ENCODE measurements at places on chromosomes 7 and 10.
A peak's percentile ranks its signal among the peaks of the same experiment; 100 is the strongest.

DNA sequence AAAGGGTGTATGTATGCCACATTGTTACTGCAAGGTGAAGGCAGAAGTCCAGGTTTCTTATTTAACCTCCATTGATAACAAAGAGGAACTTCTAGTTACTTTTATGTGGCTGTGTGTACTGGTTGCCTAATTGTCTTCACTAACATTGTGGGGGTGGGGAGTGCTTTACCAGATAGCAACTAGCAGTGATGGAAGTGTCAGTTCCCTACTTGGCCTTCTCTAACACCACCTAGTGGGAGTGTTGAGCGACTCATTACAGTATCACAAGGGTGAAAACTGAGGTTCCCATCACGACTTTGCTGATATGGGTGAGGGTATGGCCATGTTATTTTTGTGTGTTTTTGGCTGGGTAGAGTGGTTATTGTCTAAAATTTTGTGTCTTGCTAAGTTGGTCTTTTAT, 274.4 kb downstream of the THSD7A start:
- peak; percentile 6 for DNase-seq

DNA sequence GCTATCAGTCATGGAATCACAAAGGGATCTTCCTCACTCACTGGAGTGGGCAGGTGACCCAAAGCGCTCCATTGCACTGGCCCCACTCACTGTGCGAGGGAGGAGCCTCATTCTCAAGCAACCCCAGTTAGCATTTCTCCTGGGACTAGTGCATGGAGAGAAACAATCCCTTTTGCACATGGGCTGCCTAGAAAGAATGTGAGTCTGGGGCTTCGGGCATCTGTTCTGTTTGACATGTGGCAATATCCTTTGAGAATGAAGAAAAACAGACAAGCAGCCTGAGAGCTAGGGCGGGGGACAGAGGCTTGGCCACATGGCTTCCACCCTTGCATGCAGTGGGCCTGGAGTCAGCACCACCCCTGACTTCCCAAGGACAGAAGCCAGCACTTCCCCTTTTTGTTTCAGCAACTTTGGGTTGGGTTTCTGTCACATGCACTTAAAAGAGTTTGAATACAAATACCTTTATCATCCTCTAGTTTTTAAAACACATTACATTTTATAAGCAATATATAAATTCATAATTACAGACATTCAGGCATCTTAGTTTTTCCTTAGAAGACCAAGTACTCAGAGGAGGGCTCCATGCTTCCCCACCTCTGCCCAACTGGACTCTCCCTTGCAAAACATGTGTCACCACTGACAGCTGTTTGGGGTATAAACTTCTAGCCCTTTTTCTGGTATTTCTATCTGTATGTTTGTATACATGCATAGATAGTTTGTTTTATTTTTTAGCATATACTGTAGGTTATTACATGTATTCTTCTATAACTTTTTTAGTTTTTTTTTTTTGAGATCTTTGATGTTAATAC, 73.8 kb downstream of the RBM20 start:
- no peak for DNase-seq

- no peak for DNase-seq
These were observed 46.9 kb upstream of the GJD4 start for GRCh38 chr10:35558276-35558675.

DNA sequence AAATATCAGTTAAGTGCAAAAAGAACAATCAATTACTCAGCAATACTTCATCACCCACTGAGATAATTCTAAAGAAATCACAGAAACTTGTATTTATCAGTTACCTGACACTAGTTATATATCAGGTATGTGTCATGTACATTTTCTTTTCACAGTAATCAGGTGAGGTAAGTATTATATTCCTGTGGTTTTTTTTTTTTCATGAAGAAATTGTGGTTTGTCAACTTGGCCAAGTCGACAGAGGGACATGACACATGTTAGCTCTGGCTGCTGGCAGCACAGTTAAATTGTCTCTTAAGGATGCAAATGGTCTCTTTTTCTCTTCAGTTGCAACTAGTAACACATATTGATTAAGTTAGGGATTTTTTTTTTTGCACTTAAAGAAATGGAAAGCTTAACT, 13.7 kb upstream of the GPR141 start:
- no peak for DNase-seq

- DNase-seq, result no peak
These were observed 151.8 kb upstream of the AHR start for GRCh38 chr7:17146621-17147020.

- DNase-seq, result no peak
These were observed 102.4 kb downstream of the FAS start for GRCh38 chr10:89092981-89093380.

GRCh38 chr7:46393142-46393541, 472.1 kb upstream of the IGFBP3 start:
- no peak for DNase-seq

DNA sequence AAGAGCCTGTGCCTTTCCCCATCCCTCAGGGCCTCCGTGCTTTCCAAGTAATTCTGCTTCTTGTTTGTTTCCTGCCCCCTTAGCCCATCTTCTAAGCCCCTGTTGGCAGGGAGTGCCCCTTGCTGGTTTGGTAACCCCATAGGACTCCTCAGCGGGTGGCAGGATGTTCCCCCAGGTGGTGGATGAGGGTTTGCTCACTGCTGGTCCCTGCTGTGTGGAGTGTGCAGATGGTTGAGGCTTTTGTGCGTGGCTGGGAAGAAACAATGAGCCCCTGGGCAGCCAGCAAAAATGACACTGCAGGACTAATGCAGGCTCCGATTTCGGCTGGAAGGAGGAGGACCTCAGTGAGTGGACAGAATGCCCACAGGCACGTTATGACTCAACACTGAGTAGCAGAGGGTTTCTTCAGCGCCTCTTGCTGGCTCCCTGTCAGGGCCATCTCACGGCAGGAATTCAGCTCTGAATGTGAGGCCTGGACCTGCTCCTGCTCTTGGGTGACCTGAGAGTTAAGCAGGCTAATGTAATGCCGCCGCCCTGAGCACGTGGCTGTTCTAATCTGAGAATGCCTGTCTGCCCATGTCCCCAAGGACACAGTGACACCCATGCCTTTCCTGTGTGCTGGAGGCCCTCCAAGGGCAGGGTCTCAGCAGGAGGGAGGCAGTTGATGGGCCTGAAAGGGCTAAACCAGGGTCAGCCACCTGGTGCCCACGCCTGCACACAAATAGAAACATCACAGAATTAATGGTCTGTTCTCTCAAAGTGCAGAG, 16.6 kb downstream of the BAG3 start:
- DNase-seq, result no peak

DNA sequence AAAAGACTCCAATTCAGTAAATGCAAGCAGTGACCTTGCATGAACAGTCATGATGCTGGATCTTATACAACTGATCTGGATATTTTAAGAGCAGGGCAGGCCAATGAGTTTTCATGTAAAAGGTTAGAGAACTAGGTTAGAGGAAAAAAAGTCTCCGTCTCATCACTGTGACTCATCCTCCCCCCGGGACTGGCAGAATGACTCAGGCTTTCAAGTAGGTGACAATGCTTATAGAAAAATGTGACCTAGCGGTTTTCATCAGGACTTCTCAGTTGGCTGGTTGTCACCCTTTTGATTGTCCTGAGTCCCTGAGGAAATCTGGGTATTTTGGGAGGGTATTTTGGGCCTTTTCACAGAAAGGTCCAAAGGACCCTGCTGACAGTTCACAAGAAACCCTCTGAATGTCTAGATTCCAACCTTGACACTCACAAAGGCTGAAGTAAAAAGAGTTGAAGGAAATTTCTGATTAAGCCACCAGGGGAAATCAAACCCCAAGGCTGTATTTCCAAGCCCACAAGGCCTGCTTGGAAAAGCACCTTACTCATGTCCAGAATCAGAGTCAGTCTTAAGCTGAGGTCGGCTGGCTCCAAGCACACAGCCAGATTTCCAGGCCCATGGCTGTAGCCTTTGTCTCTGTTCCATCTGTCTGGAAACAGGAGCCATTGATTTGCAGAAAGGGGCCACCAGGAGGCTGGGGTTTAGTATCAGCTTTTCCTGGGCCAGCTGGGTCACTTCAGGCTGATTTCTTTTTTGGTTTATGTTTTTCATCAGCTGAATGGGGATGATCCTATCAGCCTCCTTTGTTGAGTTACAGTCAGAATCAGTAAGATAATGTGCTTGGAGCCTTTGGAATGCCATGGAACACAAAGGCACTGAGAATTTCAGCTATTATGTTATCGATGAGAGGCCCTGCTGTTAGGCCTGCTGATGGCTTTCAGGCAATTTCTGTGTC, 226.4 kb upstream of the HABP2 start:
- no peak for DNase-seq

- DNase-seq, result no peak
These were observed 24.4 kb downstream of the TRUB1 start for GRCh38 chr10:114962441-114962840.

GRCh38 chr10:109996225-109996624, 11.6 kb upstream of the ADD3 start:
- no peak for DNase-seq

GRCh38 chr7:144903201-144903600, 67.3 kb upstream of the TPK1 start:
- no peak for DNase-seq

GRCh38 chr10:125149036-125149679, 11.2 kb downstream of the CTBP2 start:
- no peak for DNase-seq

GRCh38 chr10:11197266-11197712, 179.6 kb downstream of the CELF2 start:
- DNase-seq, result no peak

GRCh38 chr7:1078985-1079384, 8.9 kb upstream of the GPER1 start:
- no peak for DNase-seq

- DNase-seq, result no peak
These were observed 47.5 kb downstream of the ZNF680 start for GRCh38 chr7:64515330-64515729.

DNA sequence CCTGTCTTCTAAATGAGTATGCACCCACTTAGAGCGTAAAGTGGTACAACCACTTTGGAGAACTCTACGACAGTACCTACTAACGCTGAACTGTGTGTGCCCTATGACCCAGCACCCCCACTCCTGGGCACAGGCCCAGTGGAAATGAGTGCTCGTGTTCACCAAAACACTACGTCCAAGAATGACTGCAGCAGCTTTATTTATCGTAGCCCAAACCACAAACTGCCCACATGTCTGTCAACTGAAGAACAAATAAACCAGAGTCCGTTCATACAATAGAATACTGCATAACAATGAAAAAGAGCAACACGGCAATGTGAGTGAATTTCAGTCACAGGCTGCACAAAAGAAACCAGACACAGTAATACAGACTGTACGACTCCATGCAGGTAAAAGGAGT, 35.4 kb downstream of the TLL2 start:
- no peak for DNase-seq

DNA sequence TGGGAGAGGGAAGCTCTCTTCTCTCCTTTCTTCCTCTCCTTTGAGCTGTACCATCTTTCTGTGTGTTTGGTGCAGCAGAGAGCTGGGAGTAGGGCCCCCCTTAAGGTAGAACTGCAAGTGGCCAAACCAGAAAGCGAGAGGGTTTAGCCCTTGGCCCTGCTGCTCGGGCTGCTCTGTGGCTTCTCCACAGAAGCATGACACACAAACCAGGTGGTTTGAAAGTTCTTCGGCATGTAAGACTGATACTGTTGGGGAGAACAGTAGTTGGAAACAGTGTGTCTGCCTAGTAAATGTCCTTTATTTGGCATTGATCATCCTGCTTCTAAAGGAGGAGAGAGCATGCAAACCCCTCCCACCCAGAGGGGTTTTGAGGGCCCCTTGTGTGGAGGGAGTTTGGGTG, 277.8 kb downstream of the CELF2 start:
- no peak for DNase-seq

DNA sequence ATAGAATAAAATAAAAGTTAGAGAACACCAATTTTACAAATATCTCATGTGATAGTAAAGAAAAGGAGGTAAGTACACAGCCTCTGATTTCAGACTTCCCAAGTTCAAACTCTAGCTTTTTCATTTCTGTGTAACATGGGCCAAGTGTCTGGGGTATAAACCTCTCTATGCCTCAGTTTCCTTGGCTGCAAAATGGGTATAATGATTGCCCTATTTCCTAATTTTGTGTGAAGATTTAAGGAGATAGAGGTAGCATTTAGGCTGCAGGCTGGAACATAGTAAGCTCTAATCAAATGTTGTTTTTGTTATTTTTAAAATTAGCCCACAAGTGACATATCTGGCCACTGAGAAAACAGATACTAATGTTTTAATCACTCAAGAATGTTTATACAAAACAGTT, 26.1 kb upstream of the EPC1 start:
- DNase-seq, result no peak

- no peak for DNase-seq
These were observed 24.9 kb downstream of the PRLHR start for GRCh38 chr10:118570591-118570990.

GRCh38 chr7:22872096-22872807, 49.6 kb upstream of the TOMM7 start:
- DNase-seq, result no peak

GRCh38 chr10:84432891-84433290, 104.5 kb downstream of the CCSER2 start:
- no peak for DNase-seq

- DNase-seq, result no peak
These were observed 109.5 kb upstream of the KCND2 start for GRCh38 chr7:120163449-120163848.

DNA sequence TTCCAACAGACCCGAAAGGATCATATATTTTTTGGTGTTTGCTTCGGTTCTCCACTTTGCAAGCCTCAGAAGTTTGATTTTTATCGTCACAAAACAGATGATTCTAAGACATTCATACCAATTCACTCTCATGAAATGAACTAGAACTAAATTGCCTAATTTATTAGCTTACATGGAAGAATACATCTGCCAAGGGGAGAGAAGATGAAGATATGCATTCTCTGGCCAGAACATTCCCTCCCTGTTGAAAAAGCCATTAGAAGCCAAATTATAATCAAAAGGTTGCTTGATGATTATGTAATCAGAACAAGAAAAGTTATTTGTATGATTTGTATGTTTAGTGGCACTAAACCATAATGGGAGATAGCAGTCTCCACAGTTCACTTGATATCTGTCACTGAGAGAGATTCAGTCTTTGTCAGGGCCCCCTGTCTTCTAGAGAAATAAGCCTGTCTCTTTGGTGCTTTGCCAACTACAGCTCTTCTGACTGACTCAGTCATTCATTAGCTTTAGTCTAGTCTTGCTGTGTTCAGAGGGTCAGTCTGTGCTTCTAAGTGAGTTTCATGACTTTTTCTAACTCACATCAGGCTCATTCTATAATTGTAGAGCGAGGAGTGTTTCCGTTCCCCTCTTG, 95.3 kb upstream of the GNAI1 start:
- DNase-seq, result no peak

DNA sequence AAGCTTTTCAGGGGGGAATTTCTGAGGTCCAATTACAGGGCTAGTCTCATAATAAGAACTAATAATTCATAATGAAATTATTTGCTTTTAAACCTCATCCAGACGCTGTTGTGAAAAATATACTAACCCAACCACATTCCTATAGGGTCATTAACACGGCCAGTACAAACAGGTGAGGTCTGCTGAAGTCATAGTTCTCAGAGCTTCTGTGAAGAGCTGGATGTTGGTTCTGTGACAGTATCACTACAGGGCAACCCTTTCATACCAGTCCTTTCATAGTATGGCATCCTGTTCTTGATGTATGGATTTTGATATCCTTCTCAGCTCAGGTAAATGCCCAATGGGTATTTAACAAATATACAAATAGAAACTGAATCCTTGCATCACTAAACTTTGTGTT, 62.3 kb upstream of the FAM133B start:
- no peak for DNase-seq

GRCh38 chr7:12539681-12540080, 30.8 kb upstream of the SCIN start:
- DNase-seq, result no peak

All from CD4-positive, alpha-beta T cell (primary cell).